ENCODE measurements at places on chromosomes 7 and 10.
A peak's percentile ranks its signal among the peaks of the same experiment; 100 is the strongest.

GRCh38 chr10:61140765-61141392 lies 196.9 kb upstream of the RHOBTB1 start:
- DNase-seq, result no peak

DNA sequence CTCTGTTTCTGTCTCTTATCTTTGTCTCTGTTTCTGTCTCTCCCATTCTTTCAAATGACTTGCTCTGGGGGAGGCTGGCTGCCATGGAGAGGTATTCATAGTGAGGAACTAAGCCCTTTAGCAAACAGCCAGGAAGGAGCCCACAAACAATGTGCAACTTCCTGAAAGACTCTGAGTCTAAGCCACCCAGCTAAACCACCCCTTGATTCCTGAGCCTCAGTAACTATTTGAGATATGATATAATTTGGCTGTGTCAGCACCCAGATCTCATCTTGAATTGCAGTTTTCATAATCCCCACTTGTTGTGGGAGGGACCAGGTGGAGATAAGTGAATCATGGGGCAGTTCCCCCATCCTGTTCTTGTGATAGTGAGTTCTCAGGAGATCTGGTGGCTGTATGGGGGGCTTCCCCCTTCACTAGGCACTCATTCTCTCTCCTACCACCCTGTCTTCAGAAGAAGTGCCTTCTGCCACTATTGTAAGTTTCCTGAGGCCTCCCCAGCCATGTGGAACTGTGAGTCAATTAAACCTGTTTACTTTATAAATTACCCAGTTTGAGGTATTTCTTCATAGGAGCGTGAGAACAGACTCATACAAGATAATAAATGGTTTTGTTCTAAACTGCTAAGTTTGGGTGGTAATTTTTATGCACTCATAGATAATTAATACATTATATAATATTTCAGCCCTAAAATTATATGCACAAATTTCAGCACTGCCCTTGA lies 121.2 kb upstream of the FOXP2 start:
- no peak for DNase-seq

- no peak for DNase-seq
Measured at GRCh38 chr10:85048644-85049043, 720.3 kb downstream of the CCSER2 start.

DNA sequence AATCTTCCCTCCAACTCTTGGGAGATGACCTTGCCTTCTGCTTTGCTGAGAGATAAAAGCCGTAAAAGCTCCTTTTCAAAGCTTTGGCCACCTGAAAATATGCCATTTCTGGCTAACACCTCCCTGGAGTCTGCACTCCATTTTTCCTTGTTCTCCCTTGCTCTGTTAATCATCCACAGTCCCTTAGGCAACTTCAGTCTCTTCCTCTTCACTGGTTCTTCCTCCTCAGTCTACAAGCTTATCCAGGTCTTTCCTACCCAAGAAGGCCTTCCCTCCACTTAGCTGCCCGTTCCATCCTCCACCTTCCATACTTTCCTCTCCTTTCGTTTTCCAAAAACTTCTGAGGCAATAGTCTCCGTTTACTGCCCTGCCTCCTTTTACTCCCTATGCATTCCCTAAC lies 30.5 kb downstream of the PAX2 start:
- DNase-seq, result no peak

DNA sequence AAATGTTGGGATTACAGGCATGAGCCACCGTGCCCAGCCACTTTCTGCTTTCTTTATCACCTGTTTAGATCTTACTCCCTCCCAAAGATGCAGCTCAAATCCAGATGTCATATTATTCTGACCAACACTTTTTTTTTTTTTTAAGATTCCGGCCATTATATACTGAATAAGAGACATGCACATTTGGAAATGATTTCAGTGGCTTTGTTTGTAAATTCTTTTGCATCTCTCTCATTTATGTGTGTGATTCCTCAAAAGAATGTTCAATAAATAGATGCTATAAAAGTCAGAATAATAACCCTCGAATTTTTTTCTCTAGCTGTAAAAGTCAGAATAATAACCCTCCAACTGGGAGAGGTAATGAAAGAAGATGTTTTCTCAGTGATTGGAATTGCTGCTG lies 25.4 kb downstream of the HECW1 start:
- no peak for DNase-seq

GRCh38 chr7:150446288-150446938 lies 4.0 kb upstream of the GIMAP8 start:
- no peak for DNase-seq

DNA sequence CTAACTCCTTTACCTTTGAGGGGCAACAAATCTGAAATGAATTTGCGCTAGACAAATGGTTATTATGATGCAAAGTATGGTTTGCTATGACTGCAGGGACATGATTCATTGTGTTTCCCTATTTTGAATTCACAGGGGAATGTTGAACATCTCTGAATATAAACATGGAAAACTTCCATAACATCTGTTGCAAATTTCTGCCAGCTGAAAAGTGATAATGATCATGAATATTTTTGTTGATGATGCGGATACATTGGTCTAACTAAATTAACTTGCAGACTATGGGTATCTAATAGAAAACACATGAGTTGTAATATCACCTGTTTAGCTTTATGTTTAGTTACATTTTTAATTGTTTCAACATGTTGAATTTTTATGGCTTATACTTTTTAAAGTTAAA lies 1325.5 kb downstream of the REEP3 start:
- DNase-seq, result no peak

DNA sequence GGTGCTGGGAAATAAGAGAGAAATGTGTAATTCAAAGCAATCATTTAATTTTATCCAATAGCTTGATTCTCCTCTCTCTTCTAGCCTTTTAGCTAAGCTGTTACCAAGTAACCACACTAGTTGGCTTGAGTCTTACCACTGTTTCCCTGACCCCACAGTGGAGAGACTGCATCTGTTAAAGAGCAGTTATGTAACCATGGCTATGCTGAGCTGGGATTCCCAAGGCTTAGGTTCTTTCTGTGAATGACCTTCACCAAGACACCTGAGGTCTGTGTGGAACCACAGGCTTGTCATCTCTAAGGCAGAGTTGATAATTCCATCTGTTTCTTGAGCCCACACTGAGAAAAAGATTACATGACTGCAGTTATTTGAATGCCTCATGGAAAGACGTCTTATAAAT lies 47.7 kb upstream of the ATRNL1 start:
- no peak for DNase-seq

DNA sequence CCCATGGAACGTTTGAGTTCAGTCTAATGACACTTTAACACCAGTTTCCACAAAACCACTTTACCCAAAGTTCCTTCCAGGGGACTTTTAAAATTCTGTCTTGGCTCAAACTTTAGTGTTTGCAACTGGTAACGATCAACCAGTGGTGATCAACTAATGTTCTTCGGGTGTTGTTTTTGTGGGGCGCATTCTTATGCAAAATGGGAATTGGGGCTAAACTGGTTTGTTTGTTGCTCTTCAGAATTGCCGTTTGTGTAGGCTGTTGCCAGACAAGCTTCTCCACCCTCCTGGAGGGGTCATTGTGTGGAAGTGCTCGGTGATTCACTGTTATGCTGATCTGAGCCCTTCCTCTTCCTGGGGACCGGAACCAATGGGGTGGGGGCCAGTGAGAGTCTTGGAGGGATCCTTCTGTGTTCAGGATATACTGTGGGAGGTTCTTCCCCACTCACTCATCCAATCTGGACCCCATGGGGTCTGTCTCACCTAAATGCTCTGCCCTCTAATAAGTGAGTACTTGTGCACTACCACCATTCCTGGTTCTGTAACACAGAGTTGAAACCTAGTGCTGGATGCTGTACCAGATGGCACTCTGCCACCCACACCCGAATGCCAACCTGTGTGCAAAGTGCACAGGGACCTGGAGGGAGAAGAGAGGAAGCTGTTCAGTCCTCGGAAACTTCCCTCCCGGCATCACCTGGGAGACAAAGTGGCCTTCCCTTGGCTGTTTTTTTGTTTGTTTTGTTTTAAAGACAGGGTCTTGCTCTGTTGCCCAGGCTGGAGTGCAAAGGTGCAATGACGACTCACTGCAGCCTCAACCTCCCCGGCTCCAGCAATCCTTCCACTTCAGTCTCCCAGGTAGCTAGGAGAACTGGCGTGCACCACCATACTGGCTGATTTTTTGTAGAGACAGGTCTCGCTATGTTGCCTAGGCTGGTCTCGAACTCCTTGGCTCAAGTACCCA lies 2.1 kb downstream of the NFE2L3 start:
- DNase-seq, result no peak

DNA sequence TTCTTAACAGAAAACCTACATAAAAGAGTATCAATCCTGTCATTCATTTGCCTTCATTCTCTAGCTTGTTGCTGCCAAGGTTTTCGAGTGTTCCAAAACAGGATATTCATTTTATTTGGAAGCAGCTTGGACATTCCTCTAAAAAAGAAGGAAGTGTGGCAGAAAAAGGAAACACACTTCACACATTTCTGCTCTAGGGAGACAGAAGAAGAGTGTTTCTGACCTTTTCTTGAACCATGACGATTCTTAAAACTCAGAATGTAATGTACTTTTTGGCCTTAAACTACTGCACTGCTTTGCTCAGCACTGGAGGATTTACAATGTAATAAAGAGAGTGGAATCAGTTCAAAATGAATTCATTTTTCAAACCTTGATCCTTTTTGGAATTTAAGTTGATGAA lies 81.3 kb downstream of the SEMA3A start:
- no peak for DNase-seq

- peak; percentile 46 for DNase-seq
Measured at GRCh38 chr7:27130540-27131389, at the start of gene HOXA4. HOXA4 (minus strand) TSS chr7:27130757; CDS start chr7:27130733, 24 bp downstream.

DNA sequence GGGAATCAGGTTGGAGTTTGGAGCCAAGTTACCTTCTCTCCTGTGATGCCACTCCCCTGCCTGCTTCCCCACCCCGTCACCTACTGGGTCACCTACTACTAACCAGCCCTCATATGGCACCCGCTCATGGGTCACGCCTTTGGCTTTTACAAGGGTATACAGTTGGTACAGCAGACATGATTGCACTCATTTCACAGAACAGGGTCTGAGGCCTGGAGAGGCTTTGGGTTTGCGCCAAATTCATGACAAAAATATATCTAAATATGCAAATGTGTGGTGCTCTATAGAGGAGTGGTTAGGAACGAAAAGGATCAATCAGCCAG lies 10.7 kb downstream of the CRYGN start:
- no peak for DNase-seq

DNA sequence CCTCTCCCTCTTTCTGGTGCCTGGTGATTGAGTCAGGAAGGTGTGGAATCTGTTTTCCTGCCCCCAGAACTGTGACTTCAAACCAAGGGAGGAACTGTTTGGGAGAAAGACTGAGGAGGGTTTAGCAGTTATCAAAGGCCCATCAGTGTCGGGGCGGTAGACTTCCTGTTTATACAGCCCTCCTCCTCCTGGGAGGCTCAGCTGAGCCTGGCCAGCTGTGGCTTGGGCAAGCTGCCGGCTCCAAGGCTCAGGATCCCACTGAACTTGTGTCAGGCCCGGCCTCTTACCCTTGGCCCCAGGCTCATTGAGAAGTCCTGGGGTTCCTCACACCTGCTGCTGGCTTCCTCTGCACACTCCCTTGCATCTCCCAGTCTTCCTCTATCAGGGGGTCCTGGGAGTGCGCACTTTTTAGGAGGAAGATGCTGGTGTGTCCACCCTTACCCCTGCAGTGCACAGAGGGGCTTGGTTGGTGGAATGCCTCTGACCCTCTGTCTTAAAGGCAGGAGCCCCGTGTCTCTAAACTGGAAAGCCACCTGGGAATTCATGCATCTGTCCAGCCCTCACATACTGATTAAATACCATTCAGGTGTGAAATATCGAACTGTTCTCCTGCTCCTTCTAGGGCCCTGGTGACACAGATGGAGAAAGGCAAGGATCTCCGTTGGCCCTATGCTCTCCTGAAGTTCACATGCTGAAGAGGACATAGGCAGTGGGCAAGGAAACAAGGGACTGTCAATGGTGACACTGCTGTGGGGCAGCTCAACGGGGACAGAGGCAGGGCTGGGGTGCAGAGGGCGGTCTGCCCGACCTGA lies 32.4 kb downstream of the CXCL12 start:
- no peak for DNase-seq

GRCh38 chr10:18142151-18142550 lies 1.9 kb downstream of the CACNB2 start:
- no peak for DNase-seq

- no peak for DNase-seq
Measured at GRCh38 chr7:137992550-137993394, 9.1 kb downstream of the CREB3L2 start.

DNA sequence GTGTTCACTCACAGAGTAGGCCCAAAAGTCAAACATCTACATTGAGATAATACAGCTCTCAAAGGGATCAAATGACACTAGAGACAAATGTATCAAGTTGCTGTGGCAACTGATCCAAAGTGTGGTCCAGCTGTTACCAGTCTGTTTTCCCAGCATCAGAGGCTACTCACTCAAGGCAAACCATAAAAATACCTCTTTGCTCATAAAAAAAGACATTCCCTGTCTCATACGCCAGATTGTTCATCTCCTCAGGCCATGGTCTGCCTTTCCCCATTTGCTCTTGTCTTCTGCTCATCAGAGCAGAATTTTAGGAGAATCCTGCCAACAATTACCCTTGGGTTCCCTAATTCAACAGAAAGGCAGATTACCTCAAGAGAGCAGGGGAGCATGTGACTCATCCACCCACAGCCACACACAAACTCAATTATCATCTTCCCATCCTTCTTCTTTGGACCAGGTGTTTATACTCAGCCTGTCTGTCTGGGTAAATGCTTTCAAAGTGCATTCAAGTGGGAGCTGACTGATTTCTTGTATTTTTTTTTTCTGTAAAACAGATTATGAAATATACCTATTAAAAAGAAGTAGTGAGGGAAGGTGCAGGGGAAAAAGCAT lies 226.5 kb upstream of the HPS1 start:
- DNase-seq, result no peak

- no peak for DNase-seq
Measured at GRCh38 chr7:16989811-16990413, 108.1 kb upstream of the AGR3 start.

DNA sequence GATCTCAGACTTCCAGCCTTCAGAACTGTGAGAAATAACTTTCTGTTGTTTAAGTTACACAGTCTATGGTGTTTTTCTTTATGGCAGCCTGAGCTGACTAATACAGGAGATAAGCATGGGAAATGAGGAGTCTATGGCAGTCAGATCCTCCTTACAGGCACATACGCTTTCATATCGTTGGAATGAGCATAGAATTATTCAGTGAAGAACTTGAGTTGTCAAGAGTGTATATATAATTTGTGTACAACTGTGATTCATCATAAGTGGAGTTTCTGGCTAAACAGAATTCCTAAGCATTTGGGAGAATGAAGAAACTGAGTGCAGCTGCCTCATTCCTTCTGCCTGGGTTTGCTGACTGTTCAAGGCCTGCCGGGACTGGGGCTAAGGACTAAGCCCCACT lies 516.7 kb downstream of the ADRA2A start:
- no peak for DNase-seq

DNA sequence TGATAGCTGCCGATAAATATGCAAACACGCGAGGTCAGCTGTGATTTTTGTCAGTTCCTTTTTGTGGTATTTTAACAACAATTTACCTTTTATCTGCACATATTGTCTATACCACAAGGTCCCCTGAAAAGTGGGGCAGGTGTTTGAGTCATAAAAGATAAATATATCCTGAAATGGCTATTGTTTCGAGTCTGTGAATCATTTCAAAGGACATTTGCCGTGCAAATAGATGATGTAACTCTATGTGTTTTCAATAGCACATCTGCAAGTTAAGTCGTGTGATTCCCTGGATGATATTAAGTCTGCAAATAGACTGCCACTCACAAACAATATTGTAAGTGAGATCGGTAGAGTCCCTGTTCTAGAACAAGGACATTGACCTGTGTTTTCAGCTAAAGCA lies 193.0 kb upstream of the PITRM1 start:
- DNase-seq, result no peak

GRCh38 chr10:37488792-37489657 lies 363.6 kb downstream of the ANKRD30A start:
- DNase-seq, result no peak
